ENCODE measurements at places on chromosomes 11 and 22.

- DNase-seq = no peak
These were observed 5.1 kb upstream of the CALCA start for GRCh38 chr11:14977101-14977880.

DNA sequence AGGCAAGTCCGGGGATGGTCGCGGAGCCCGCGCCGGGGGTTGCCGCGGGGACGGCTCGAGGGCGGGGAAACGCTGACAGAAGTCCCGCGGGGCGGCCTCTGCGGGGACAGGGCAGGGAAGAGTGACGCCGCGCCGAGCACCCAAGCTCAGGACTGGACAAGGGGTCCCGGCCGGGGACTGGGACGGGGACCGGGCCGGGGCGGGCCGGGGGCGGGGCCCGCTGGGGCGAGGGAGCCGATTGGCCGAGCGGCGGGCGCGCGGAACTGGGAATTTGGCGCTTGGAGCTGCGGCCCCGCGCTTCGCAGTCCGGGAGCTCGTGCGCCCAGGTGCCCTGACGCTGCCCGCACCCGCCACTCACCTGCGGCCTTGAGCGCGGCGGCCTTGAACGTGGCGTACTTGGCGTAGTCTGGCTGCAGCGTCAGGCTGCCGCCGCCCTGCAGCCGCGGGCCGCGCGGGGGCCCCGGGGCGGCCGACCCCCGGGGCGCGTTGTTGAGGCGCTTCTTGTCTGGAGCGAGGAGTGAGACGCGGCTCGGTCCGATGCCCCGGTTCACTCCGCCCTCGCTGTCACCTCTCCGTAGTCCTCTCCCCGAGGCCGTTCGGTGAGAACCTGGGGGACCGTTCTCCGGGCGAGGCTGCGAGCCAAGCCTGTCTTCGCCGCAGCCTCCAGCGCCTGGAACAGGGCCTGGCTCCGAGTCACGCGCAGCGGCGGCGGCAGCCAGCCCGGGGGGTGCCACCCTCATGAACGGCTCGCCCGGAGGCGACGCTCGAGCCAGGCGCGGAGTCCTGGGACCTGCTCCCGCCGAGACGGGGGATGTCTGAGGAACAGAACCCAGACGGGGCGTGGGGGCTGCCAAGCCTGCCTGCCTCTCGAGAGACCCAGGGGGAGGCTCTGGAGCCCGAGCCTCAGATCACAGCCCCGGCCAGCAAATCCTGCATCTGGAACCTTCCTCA is 4.5 kb downstream of the SHISA8 start:
- DNase-seq = peak; percentile 56

GRCh38 chr22:47474464-47474863 is 712.0 kb downstream of the TBC1D22A start:
- DNase-seq = no peak

GRCh38 chr22:43988116-43988820 is 33.0 kb downstream of the SAMM50 start:
- DNase-seq = no peak

DNA sequence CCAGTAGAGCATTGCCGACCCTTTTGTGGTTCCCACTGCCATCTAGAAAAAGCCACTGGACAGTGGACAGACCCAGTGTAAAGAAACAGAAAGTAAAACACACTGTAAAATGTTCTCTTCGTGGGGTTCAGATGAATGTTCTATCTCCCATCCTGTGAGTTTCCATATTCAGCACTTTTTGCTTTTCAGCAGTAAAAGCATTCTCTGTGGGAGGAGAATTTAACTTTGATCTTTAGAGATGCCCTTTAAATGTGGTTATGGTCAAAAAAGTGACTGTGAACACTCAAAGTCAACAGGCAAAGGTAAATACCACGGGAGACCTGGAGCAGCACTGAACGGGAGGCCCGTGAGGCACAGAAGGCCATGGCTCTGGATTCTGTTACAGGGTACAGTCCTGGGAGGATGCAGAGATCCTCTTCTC is 53.9 kb downstream of the FLI1 start:
- no peak for DNase-seq

- no peak for DNase-seq
These were observed 34.9 kb downstream of the DENND5A start for GRCh38 chr11:9230296-9230695.

DNA sequence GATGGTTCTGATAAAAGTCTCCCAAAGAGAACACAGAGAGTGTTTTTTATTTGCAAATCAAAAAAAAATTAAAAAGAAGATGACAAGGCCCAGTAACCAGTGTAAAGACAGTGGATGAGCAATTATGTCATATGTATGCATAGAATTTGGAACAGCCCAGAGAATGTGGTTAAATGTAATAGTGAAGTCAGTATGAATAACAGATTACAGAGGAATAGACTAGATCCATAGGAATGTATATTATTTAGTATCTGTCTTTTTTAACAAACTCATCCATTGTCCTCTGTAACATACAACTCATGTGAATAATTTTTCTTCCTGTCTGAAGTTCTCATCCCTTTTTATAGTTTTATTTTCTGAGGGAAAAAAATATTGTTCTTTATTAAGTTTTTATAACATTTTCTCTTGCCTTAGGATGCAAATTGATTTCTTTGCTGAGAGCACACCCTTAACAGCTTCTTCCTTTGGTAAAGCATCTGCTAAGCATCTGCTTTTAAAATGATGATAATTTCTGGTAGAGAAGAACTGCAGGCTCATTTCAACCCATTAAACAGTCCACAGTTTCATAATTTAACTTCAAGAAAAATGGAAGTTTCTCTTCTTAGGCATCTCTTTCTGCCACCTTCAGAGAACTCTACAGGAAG is 266.5 kb upstream of the MTNR1B start:
- DNase-seq = no peak

- no peak for DNase-seq
These were observed 38.8 kb downstream of the OSBPL5 start for GRCh38 chr11:3126207-3126865.

DNA sequence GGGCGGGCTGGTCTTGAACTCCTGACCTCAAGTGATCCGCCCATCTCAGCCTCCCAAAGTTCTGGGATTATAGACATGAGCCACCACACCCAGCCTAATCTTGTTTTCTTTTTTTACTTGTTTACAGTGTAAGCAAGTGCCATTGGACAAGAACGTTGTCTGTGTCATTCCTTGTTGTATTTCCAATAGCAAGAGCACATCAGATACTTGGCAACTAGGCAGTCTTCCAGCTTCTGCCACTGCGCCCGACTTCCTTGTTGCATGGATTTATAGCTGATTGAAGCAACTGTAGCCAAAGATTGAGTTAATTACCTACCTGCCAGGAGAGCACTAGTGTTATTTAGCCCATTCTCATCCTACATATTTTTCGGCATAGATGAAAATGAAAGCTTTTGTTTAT is 3.1 kb upstream of the SGSM3 start:
- DNase-seq = no peak
